A172 (cell line): ENCODE measurements at places on chromosomes 13 and 19. TPM values are rescaled to one million over a fixed set of nuclear protein-coding genes. Genes with fewer than 3 reads are reported as not detected.

GJA3 gene
- 0.52 and 1.6 TPM in 2 replicates for total RNA-seq

ZNF429 gene
- total RNA-seq: 0.38 and 2.1 TPM in 2 replicates

PINLYP gene
- 0.38 TPM in 1 of 2 replicates, not detected in the other for total RNA-seq

LILRA1 gene
- total RNA-seq: not detected in 2 replicates

LAIR1 gene
- not detected in 2 replicates for total RNA-seq

IFNL1 gene
- total RNA-seq: not detected in 2 replicates

PODNL1 gene
- 1.1 and 2.7 TPM in 2 replicates for total RNA-seq

PSG6 gene
- not detected in 2 replicates for total RNA-seq
